ENCODE measurements at places on chromosomes 6 and 20.

DNA sequence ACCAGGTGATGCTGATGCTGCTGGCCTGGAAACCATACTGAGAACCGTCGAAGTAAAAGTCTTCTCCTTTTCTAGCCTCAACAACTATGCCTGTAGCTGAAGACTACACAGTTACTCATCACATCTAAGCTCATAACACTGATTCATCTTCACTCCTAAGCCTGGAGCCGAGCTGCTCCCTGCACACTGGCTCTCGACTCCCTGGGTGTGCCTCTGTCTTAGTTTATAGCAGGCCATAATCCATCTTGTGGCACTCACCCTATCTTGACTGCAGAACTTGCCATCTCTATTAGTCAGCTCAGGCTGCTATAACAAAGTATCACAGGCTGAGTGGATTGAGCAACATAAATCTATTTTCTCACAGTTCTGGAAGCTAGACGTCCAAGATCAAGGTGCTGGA lies 191.0 kb downstream of the UNC5CL start:
- DNase-seq = no peak

- no peak for DNase-seq
Observed at GRCh38 chr6:34979218-34979617, 90.2 kb downstream of the ANKS1A start.

DNA sequence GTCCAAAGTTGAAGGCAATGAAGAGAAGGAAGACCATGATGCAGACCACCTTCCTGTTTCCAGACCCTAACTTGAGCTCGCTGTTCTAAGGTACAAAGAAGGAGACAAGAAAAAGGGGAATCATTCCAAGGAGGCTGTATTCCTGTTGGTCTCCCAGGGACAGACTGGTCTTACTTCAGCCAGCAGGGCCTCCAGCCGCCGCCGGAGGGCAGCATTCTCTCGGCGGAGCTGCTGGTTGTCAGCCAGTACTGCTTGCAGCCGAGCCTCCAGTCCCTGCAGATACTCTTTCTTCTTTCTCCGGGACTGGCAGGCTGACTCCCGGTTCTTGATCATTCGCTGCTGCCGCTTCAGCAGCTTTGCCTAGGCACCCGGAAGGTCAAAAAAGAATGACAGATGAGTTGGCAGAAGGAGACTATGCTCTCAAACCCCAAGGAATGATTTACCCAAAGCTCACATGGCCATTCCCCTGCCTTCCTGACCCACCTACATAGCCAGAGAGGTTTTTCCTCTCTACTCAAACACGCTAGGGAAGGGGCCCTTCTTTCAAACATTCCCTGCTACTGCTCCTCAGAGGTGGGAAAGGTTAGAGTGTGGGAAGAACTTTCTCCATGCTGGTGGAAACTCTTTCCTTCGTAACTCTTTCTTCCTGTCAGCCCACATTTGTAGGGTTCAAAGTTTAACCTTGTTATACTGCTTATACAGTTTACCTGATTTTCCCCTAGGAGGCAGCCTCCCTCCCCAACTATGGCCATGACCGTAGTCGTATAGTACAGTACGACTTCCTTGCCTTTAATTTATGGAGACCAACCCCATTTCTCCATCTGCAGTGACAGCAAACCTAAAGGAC lies 9.0 kb downstream of the ATF6B start:
- peak; percentile 79 for DNase-seq

- DNase-seq = no peak
Observed at GRCh38 chr6:143165315-143165855, 104.7 kb downstream of the AIG1 start.

- no peak for DNase-seq
Observed at GRCh38 chr20:57747861-57748481, 38.2 kb upstream of the PMEPA1 start.

DNA sequence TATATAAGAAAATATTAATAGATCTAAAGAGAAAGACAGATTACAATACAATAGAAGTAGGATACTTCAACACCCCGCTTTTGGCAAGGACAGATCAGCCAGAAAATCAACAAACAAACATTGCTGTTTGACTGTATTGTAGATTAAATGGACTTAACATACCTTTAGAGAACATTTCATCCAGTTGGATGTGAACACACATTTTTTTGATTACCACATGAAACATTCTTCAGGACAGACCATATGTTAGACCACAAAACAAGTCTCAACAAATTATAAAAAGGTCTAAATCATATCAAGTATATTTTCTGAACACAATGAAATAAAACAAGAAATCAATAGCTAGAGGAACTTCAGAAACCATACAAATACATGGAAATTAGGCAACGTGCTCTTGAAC lies 148.2 kb downstream of the TRMT11 start:
- no peak for DNase-seq

DNA sequence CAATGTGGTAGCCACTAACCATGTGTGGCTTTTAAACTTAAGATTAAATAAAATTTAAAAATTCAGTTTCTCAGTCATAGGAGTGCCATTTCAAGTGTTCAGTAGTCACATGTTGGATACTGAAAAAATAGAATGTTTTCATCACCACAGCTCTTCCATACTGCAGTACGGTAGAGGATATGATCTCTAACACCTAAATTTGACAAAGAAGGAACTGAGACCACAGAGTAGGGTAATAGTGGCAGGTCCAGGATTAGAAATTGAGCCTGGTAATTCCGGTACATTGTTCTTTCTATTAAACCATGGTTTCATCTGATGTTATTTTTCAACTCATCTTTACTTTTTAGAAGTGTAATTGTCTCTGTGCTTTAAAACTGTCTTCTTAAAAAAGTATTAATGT lies 104.0 kb downstream of the CD2AP start:
- no peak for DNase-seq

- DNase-seq = no peak
Observed at GRCh38 chr6:114404339-114404955, 61.6 kb upstream of the HS3ST5 start.
